ENCODE measurements at places on chromosomes 16 and 17.
A peak's percentile ranks its signal among the peaks of the same experiment; 100 is the strongest.

DNA sequence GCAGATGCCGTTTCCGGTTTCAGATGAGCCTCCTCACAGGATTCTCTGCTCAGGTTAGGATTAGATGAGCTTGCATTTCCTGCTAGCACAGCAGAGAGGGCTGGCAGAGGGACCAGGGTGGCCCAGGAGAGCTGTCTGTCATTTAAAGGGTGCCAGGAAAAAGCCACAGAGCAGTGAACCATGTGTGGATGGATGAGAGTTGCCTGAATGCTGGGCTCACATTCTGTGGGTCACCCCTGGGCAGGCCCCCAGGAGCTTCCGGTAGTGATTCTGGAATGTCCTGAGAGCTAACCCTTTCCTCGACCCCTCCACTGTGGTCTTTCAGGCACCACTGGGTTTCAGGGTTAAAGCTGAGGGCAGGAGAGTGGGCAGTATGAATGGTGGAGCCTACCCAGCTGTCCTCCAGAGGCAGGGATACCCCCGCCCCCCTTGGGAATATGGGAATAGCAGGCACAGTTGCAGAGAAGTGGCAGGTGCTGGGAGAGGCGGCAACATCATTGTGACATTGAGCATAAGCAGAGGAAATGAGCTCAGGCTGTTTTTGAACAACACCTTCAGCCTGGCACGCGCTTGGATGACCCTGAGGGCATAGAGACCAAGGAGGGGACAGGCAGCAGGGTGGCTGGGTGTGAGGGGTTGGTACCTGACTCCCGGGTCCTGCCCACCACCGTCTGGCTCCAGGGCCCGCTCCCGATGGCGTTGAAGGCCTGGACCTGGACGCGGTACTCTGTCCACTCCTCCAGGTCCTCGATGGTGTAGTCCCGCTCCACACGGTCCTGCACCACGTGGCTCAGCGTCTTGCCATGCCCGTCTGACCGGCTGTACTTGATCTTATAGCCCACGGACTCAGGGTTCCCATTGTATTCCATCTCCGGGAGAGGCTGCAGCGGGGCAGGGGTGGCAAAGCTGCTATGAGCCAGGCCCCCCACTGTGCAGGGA, 83.0 kb upstream of the CDC42EP4 start:
- DNase-seq: no peak

- DNase-seq: no peak
These were observed 31.3 kb downstream of the BAHCC1 start for GRCh38 chr17:81426393-81427172.

GRCh38 chr16:16028311-16028999, 79.0 kb downstream of the ABCC1 start:
- DNase-seq: no peak

GRCh38 chr17:49110509-49110908, 22.1 kb upstream of the B4GALNT2 start:
- no peak for DNase-seq

- peak; percentile 27 for DNase-seq
These were observed 1.0 kb upstream of the ARMC5 start for GRCh38 chr16:31458073-31458843.

DNA sequence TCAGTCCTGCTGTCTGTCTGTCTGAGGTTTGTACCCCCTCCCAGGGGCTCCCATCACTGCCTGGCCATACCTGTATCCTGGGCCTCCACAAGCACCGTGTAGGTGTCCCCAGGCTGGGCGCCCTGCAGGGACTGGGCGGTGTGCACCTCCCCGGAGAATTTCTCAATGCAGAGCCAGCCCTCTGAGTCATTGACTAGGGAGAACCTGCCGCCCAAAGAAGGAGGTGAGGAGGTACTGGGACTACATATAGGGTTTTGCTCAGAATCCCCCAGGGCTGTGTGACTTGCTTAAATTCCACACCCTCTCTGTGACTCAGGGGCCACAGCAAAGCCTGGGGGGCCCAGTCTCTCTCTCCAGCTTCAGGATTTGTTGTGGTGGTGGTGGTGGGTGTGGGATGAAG, 7.6 kb downstream of the CDH16 start:
- DNase-seq: no peak

GRCh38 chr17:1491443-1492248, 840 bp downstream of the MYO1C start:
- no peak for DNase-seq

DNA sequence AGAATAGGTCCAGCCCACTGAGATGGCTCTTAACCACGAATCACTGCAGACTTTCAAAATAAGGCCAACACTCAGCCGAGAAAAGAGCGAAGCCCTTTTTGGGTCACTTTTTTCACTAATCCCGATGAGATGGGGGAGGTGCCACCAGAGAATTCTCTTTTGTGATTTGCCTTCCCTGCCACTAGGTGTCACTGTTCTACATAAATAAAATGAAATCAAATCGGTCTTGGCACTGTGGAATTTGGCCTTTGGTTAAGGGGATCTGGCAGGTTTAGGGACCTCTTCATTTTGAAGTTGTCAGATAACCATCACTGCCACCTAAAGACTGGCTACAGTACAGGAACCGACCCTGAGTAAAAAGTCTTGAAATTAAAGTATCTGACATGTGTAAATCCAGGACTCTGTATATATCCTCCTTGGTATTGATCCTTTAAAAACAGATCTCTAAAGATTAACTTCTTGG, 147.0 kb downstream of the HS3ST4 start:
- peak; percentile 2 for DNase-seq

DNA sequence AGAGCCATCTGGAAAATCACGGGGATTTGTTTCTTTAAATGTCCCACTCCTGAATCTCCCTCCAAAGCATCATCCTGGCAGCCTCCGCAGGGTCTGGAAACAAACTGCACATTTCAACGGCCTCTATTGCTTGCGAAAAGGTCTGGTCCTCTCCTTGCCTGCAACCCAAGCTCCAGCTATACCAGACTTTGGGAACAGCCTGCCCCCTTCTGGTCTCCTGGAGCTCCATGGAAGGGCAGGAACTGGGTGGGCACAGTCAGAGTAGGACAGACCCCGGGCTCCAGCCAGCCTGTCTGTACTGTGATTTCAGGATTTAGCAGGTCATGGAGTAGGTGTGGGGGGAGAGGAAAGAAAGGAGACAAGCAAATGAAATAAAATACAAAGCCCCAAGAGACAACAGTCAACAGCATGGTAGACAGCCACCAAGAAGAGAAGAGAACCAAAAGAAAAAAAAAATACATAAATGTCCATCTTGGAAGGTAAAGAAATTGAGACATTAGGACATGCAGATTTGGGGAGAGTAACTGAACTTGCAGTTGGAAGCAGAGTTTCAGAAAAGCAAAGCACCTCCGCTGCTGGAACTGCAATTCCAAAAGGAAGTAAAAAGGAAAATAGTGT, 2.7 kb downstream of the XYLT1 start:
- DNase-seq: no peak

- DNase-seq: no peak
These were observed 69.1 kb downstream of the METRNL start for GRCh38 chr17:83148317-83149028.

DNA sequence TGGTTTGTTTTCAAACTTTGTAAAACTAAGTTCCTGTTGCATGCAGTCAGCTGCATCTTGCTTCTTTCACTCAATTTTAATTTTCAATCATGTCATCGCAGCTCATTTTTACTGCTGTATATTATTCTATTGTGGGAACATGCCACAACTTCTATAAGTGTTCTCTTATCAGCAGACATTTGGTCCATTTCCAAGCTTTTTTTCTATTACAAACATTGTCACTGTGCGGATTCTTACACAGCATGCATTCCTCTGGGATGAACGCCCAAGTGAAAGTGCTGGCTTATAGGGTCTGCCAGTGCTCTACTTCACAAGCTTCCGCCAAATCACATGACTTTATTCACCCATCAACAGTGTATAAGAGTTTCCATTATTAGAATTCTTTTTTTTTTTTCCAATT, 22.7 kb downstream of the GINS3 start:
- DNase-seq: no peak

DNA sequence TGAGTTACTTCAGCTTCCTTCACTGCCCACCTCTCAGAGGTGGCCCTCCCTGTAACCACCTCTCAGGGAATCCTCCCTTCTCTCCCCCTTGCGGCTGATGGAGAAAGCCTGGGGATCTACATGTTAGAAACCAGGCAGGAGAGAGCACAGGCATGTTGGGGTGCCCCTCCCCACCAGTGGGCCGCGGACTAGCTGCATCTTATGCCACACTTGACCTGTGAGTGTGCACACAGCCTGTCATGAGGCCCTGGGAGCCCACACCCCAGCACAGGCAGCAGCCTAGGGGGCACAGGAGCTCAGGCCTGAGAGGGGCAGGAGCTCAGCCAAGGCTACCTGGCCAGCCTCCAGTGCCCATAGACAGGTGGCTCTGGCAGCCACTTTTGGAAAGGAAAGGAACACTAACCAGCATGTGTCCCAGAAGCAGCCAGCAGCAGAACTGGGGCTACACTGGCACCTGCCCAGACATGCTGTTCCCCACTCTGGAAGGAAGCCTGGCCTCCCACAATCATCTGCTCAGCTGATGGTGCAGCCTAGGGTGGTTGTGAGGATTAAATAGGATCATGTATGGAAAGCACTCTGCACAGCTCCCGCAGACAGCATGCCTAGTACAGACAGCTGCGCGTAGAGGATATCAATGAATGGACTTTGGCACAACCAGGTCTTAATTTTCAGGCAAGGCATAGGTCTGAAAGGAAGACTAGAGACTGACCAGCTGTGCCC, 60.5 kb downstream of the TMEM132E start:
- DNase-seq: no peak

GRCh38 chr17:14919631-14920213, 345.4 kb downstream of the PMP22 start:
- no peak for DNase-seq

DNA sequence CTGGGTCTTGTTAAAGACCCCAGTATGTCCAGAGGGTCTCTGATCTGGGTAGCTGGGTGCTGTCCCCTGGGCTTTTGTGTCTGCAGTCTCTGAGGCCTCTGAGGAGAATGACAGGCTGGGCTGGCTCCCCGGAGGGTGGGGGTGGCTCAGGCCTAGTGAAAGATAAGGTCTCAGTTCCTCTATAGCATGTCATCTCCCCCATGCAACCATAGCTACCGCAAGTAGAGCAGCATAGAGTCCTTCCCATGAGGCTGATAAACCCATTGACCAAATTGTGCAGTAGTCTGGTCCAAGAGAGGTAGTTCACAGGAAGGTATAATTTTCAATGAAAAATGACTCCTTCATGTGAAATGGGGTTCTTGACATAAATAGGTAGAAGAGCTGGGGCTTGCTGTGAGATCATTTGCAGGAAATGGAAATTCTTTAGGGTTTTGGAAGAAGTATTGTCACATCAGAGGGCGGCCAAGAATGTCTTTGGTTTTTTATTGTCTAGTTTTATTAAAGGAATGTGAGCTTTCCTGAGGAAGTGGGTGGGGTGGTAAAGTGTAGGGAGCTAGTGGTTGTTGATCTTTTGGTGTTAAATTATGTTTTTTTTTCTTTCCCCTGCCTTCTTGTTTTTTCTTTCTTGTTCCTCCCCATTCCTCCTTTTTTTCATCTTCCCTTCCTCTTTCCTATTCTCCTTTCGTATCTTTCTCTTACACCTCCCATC, 21.0 kb downstream of the SLC7A6OS start:
- DNase-seq: peak; percentile 61

DNA sequence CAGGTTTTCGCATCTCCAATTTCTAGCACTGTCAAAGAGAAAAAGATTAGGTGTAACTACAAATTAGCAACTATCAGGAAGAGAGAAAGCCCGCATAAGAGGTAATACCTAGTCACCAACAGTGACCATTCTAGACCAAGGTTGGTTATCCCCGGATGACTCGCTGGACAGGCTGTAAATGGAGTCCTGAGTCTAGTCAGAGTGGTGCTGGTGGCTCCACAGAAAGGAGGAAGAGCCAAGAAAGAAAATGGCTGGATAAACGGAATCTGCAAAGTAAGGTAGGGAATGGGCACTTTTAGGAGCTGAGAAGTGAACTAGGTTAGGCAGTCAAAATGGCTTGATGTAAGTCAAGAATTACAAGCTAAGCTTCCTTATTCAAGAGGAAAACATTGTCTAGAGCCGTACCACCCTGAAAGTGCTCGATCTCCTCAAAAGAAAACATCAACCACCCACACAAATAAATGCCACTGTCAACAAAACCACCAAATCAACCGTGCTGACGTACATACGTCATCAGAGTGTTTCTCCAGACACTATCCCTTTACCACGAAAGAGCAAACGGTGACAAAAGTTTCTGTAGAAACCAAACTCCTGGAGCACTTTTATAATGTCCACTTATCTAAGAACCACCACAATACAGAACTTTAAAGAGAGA, 2.2 kb downstream of the GSPT1 start:
- DNase-seq: no peak

DNA sequence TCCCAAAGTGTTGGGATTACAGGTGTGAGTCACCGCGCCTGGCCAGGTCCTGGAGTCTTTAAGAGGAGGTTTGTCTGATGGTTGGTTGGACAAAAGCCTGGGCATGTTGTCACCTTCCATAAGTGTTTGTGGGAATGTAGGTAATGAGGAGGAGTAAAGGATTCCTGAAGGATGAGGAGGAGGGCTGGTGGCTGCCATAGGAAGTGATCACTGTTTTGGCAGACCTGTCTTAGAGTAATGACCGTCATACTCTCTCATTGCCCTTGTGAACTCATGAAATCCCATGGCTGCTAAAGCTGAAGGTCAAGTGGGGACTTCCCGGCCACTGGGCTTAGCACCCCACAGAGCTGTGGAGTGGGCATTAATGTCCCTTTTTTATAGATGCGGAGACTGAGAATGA, 40.5 kb downstream of the TENT4B start:
- no peak for DNase-seq

DNA sequence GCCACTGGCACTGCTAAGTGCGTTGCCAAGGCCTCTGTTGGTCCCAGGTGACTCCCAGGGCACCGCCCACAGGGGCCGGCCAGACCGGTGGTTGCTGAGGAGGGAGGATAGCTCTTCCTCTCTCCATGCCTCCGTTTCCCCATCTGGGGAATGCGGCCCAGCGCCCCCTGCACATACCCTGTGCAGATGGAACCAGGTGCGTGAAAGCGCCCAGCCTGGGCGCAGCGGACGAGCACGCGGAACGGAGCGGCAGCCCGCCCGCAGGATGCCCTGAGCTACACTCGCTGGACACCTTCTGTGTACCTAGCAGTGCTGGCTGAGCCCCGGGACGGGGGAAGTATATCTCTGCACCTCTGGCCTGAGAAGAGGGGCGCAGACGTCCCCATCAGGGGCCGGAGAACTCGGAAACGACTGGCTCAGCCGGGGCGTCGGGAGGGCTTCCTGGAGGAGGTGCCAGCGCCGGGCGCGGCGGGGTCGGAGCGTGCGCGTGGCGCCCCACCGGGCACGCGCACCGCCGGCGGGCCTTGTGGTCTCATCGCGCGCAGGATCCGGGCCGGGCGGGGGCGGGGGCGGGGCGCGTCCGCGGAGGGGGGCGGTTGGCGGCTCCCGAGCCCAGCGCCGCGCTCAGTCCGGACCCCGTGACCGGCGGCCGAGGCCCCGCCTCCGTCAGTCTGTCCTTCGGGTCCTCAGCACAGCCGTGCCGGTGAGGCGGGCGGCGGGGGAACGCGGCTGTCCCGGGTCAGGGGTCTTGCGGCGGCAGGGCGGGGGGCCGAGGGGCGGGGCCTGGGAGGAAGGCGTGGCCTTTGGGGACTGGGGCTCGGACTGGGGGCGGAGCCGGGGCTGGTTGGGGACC, at the start of the genes CCDC78 and HAGHL:
TSS of gene CCDC78 (minus strand) at position 6 of the 853 bp plus-strand sequence. CDS start 76 bp downstream, outside the sequence.
TSS of gene HAGHL (plus strand) at position 669 of the 853 bp plus-strand sequence. CDS start 404 bp downstream, outside the sequence.
- DNase-seq: peak; percentile 59

GRCh38 chr17:49638818-49639217, 39.1 kb downstream of the SPOP start:
- no peak for DNase-seq

GRCh38 chr17:39848600-39848999, 15.5 kb downstream of the IKZF3 start:
- DNase-seq: no peak
